ENCODE measurements at places on chromosomes 16 and 17.

GRCh38 chr16:2428051-2428783 lies 1.0 kb upstream of the CCNF start:
- peaks cover 15% of the 10 kb centered on the region for H3K4me1 ChIP-seq

DNA sequence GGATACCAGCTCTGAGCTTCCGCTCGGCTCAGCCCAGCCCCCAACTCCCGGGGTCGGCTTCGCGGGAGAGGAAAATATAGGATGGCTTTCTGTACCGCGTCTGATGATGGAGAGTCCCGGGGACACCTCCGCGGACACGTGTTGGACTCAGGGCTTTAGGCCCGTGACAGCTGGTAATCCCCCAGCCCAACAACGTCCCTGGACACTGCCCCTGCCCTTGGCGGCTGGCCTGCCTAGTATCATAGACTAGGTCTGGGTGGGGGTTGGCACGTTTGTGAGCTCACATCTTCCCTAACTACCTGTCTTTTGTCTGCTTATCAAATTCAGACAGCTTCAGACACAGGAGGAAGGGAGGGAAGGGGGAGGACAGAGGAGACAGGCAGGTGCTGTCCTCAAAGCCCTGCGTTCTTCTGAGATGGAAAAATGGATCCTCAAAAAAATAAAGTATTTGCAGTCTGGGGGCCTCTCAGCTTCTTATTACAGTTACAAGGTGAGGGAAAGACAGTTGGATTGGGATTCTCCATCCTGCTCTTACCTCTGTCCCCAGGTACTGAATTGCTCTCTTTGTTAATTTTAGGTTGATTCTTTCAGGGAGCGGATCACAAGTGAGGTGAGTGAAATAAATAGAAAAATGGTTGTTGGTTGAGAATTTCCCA lies 698 bp downstream of the PSME3 start:
- H3K4me3 ChIP-seq = peak overlapping the region; percentile 93
- H3K27me3 ChIP-seq = no peaks in the 10 kb centered on the region
- peaks cover 24% of the 10 kb centered on the region for H3K36me3 ChIP-seq
- peak overlapping the region; percentile 99 for H3K27ac ChIP-seq

DNA sequence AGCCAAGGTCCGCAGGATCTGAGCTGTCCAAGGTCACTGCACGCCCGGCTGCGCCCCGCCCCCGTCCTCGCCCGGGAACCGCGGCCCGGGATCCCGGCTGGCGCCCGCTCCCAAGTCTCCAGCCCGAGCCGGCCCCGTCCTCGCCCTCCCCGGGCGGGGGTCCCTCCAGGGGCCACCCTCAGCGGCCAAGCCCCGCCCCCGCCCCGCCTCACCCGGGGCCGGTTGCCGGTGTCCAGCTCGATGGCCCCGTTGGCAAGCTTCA lies 216 bp downstream of the VPS9D1 start:
- H3K27ac ChIP-seq = peak overlapping the region; percentile 63
- peaks cover 40% of the 10 kb centered on the region for H3K4me1 ChIP-seq
- no peak for DNase-seq
- no peaks in the 10 kb centered on the region for H3K27me3 ChIP-seq
- H3K36me3 ChIP-seq = peaks cover 40% of the 10 kb centered on the region

- DNase-seq = no peak
- no peaks in the 10 kb centered on the region for H3K4me1 ChIP-seq
- H3K4me3 ChIP-seq = no peak overlapping the region
These were observed 595.4 kb downstream of the MAF start for GRCh38 chr16:79005096-79005495.

DNA sequence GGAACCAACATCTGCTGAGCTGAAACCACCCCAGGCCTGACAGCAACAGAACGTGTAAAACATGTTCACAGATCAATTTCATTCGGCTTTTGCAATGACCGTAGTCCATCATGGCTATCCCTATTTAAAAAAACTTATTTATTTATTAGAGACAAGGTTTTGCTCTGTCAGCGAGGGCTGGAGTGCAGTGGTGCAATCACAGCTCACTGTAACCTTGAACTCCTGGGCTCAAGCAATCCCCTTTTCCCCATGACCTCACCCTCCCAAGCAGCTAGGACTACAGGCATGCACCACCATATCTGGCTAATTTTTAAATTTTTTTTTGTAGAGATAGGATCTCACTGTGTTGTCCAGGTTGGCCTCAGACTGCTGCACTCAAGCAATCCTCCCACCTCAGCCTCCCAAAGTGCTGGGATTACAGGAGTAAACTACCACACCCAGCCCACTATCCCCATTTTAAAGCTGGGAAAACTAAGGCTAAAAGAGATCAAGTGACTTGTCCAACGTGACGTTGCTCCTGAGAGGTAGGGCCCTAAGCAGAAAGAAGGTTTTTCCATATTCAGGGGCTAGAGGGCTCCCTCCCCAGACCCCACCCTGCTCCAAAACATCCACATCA lies 77.7 kb downstream of the MYH11 start:
- H3K4me1 ChIP-seq = no peaks in the 10 kb centered on the region
- H3K27me3 ChIP-seq = peaks cover 5% of the 10 kb centered on the region
- H3K36me3 ChIP-seq = no peaks in the 10 kb centered on the region
- no peak overlapping the region for H3K27ac ChIP-seq

Measured in activated naive CD8-positive, alpha-beta T cell treated with anti-CD3 and anti-CD28 coated beads for 36 hours (primary cell).